ENCODE measurements at places on chromosomes 6 and 20.

GRCh38 chr6:41258196-41258493 lies 28.3 kb downstream of the TREM1 start:
- no peak for DNase-seq

GRCh38 chr20:20201124-20201523 lies 148.8 kb downstream of the CFAP61 start:
- no peak for DNase-seq

- DNase-seq: no peak
Observed at GRCh38 chr6:25637211-25637610, 14.8 kb upstream of the SCGN start.

- no peak for DNase-seq
Observed at GRCh38 chr6:2296781-2297180, 51.4 kb upstream of the GMDS start.

GRCh38 chr6:117195728-117196127 lies 69.6 kb upstream of the VGLL2 start:
- DNase-seq: no peak

DNA sequence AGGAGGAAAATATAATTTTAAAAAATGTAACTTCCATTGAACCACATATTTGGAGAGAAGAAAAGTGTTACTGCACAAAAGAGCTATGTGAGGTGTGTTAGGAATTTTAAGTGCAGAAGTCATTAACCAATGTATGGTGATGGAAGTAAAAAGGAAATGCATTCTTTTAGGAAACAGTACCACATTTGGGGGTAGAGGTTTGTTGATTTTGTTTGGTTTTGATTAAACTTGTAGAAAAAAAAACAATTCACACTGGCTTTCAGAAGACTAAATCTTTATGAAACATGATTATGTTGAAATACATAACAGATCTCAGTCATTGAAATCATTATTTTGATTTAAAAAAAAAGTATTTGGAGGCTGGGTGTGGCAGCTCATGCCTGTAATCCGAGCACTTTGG lies 1287.0 kb upstream of the GJE1 start:
- no peak for DNase-seq

- DNase-seq: no peak
Observed at GRCh38 chr6:140414966-140415620, 1040.6 kb upstream of the CITED2 start.

DNA sequence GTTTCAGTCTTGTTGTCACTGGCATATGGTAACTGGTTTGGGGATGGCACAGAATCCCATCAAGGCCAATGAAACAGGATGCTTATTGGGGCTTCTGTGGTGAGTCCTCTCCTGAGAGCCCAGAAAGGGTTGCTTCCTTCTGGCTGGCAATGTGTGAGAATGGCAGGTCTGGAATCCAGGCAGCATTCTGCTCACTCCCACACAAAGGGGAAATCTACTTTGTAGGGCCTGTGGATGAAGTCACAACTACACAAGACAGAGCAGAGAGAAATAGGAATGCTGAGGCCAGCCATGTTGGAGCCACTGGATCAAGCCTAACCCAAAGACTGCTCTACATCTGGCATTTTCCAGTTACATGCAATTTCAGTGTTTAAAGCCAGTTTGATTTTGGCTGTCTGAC lies 15.7 kb downstream of the PLAGL2 start:
- DNase-seq: no peak

DNA sequence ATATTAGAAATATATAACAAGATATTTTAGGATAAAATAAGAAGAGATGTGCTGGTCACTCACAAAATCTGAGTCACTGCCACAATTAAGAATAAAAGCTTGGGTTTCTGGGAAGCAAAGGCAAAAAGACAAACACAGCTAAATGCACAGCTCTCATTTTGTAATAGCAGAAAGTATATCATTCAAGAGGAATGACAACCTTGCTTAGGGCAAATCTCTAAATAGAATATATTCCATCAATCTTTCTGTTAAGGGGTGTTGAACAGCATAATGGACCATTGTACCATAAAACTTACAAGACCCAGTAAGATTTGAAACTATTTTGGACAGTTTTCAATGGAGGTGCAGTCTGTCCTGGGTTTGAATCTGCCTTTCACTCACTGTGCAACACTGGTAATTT lies 464.9 kb upstream of the SOX4 start:
- DNase-seq: no peak

DNA sequence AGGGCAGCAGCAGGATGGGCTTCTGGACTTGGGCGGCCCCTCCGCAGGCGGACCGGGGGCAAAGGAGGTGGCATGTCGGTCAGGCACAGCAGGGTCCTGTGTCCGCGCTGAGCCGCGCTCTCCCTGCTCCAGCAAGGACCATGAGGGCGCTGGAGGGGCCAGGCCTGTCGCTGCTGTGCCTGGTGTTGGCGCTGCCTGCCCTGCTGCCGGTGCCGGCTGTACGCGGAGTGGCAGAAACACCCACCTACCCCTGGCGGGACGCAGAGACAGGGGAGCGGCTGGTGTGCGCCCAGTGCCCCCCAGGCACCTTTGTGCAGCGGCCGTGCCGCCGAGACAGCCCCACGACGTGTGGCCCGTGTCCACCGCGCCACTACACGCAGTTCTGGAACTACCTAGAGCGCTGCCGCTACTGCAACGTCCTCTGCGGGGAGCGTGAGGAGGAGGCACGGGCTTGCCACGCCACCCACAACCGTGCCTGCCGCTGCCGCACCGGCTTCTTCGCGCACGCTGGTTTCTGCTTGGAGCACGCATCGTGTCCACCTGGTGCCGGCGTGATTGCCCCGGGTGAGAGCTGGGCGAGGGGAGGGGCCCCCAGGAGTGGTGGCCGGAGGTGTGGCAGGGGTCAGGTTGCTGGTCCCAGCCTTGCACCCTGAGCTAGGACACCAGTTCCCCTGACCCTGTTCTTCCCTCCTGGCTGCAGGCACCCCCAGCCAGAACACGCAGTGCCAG lies at the start of gene TNFRSF6B:
TSS of gene TNFRSF6B (plus strand) at position 25 of the 729 bp plus-strand sequence. CDS start at position 141, 116 bp downstream.
- DNase-seq: no peak

GRCh38 chr6:30964075-30964474 lies 19.4 kb upstream of the MUC21 start:
- peak; percentile 10 for DNase-seq

GRCh38 chr20:15703171-15703911 lies 869.9 kb downstream of the KIF16B start:
- DNase-seq: no peak

- DNase-seq: no peak
Observed at GRCh38 chr20:49471397-49471796, 11.1 kb downstream of the KCNB1 start.

- no peak for DNase-seq
Observed at GRCh38 chr6:39962831-39963230, 28.6 kb upstream of the MOCS1 start.

DNA sequence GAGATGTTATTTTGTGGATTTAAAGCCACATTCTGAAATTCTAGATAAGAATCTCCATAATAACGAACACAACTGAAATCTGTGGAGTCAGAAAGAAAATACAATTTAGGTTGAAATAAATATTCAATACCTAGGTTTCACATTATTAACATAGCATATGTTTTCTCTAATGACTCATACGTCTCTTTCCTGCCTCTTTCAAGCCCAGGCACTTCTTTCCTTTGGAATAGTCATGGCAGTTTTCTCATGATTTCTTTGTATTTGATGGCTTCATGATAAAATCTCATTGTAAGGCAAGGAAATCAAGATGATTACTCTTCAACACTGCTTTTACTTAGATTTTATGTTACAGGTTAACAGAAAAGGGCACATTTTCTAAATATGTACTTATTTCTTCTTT lies 803.7 kb downstream of the PHF3 start:
- DNase-seq: no peak

GRCh38 chr20:46070215-46070900 lies 19.4 kb downstream of the NCOA5 start:
- no peak for DNase-seq

- no peak for DNase-seq
Observed at GRCh38 chr6:31639043-31639442, 13.4 kb downstream of the BAG6 start.

GRCh38 chr6:87697581-87698546 lies 4.2 kb downstream of the AKIRIN2 start:
- no peak for DNase-seq

DNA sequence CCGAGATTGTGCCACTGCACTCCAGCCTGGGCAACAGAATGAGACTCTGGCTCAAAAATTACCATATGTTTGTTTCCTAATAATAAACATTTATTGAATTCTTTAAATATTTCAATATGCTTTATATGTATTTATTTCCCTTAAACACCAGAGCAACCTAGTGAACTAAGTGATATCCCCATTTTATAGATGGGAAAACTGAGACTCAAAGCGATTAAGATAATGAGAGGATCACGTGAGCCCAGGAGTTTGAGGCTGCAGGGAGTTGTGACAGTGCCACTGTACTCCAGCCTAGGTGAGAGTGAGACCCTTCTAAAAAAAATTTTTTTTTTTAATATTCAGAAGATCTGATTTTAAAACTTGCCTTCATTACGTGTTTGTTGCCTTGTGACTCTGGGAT lies 19.4 kb upstream of the CARMIL1 start:
- no peak for DNase-seq

DNA sequence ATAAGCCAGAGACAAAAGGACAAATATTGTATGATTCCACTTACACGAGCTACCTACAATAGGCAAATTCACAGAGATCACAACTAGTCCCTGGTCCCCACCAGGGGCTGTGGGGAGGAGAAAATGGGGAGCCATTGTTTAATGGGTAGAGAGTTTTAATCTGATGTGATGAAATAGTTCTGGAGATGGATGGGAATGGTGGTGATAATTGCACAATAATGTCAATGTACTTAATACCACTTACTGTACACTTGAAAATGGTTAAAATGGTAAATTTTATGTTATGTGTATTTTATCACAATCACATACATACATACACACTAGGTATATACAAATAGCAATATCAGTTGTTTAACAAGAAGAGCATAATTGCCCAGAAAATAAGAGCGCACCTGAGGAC lies 24.3 kb upstream of the GSTA3 start:
- no peak for DNase-seq

- no peak for DNase-seq
Observed at GRCh38 chr6:113924312-113924723, 46.6 kb downstream of the HDAC2 start.

DNA sequence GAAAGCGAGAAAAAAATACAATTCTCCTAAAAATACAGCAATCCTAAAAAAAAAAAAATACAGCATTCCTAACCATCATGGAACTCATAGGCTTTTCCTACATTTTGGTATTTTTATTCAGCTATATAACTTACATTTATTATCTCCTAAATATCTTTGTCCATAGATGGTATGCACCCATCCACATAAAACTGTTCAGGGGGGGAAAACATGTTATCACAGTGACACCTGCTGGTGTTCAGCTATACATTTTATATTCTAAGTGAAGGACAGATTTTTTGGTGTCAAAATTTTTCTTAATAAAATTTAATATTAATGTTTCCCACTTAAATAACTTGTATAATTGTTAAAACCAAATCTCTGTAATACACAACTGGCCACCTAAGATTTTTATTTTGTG lies 58.0 kb downstream of the BLOC1S5 start:
- DNase-seq: no peak

GRCh38 chr6:107843400-107843799 lies 19.3 kb upstream of the SCML4 start:
- no peak for DNase-seq

DNA sequence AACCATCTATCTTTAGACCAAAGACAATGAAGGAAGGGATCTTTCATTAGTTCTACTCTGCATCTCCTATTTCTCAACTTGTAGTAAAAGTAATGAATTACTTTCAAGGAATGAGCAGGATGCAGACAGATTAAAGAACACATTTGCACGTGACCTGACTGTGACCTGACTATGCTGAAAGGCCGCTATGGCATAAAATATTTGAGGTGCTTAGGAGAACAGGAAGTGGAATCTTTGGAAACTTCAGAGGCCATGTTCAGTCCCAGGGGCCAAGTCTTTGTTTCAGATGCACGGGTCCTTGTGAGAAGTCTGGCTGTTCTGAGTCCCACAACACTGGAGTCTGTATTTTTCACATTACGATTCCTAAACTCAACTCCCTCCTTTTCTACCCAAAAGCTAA lies 41.0 kb downstream of the NINL start:
- DNase-seq: no peak

DNA sequence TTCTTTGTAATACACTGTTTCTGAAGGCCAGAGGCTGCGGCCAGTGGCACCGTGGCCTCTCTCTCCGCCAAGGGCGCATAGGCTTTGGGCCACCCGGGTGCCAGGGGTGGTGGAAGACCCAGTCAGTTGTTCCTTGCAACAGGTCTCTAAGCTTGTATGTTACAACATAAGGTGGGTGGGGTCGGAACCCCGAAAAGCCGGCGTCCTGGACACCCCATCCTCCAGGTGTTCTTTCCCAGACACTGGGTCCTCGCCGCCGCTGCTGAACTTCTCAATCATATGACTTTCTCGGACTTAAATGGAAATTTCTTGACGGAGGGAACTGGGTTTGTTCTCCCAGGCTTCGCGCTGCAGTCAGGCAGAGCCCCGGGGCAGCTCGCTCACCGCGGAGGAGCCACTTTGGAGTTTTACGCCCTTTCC lies 983 bp upstream of the KCNQ5 start:
- DNase-seq: peak; percentile 2

GRCh38 chr6:44397424-44398164 lies 10.1 kb downstream of the CDC5L start:
- DNase-seq: no peak

Data from CD4-positive, alpha-beta T cell treated with Interleukin-1 beta for 1 hour (primary cell).